AG20443 (cell line): ENCODE measurements at places on chromosomes 12 and 14.

GRCh38 chr12:52306731-52307130 is 14.5 kb downstream of the KRT83 start:
- DNase-seq = no peak

DNA sequence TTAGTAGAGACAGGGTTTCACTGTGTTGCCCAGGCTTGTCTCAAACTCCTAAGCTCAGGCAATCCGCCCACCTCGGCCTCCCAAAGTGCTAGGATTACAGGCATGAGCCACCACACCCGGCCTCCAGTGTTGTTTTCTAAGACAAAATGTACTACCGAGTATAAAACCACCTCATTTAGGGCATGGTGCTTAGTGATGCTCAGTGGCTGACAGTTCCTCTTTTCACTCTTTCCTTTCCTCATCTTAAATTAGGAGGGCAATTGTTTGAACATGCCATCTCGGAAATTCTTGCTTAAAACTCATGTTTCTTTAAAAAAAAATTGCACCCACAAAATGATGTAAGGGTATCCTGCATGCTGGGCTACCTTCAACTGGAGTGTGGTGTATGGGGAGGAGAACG is 89.0 kb downstream of the RFX4 start:
- DNase-seq = no peak

- no peak for DNase-seq
Observed at GRCh38 chr14:69891422-69891821, 12.2 kb downstream of the SMOC1 start.

DNA sequence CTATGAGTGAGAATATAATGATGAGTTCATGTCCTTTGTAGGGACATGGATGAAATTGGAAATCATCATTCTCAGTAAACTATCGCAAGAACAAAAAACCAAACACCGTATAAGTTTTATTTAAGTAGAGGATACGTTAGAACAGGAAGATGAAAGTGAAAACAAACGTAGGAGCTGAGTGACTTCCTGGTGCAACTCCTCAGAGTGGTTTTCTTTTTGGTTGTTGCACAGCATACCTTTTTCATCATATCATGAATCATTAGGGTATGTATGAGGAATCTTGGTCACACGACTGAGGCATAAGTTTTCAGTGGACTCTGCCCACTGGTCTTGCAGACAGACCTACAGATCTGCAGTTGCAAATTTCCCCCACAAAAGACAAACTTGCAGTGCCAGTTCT is 199.0 kb downstream of the LRFN5 start:
- DNase-seq = no peak

DNA sequence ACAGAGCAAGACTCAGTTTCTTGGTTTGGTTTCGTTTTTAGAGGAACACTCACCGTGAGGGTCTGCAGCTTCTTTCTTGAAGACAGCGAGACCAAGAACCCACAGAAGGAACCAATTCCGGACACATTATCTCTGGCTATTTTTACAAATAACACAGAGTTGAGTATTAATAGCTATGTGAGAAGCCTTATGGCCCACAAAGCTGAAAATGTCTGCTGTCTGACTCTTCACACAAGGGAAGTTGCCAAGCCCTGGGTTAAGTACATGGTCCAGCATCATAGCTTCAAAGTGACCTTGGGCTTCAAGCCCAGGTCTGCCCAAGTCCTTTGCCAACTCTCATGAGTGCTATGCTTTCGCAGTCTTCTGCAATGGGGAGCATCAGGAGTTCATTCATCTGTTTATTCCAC is 2.6 kb upstream of the LGMN start:
- no peak for DNase-seq

GRCh38 chr12:91204421-91204820 is 21.8 kb upstream of the DCN start:
- no peak for DNase-seq

- no peak for DNase-seq
Observed at GRCh38 chr14:94561656-94562010, 391 bp downstream of the SERPINA4 start.

DNA sequence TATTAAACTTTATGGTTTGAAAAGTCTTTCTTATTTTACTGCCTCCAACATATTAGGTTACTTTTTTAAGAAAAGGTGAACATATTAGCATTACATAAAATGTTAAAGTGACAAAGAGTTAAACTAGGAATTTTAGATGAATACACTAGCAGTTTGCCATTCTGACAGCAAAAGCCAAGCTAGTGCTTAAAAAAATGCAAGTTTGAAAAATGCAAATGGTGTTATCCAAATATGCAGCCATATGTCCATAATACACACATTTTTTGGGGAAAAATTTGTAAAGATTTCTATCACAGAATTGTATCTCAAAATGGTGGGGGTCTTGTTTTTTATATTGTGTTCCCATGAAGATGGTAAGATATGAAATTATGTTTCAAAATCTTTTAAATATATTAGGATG is 466.1 kb downstream of the FOXG1 start:
- no peak for DNase-seq

DNA sequence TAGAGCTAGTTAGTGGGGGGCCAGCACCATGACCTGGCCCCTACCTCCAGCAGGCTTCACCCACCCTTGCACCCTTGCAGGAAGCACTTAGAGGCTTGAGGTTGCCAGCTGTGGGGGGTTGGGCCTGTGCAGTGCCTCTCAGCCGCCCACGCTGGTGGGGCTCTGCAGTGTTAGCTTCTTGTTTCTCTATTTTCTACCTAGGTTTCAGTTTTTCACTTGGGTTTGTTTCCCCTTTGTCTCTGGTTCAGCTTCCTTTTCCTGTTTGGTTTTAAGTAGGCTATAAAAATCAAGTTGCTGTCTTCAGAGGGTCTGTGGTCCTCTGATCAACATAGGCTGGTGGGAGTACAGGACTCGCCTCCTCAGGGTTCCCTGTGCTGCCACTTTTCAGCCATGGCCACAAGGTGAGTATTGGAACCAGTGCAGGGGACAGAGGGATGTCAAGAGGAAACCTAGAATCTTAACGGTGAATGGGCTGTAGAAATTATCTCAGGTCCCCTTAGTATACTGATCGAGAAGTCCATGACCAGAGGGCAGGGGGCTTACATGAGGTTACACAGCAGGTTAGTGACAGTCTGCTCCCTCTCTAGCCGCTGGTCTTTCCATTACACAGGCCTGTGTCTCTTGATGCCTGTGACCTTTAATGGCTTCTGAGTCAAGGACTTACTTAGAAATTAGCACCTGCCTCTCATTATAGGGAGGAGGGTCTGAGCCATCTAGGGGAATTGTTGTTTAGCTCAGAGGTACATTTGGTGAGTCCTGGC is at the start of gene EVL:
EVL (plus strand) TSS at position 312 of the 761 bp plus-strand sequence; CDS start at position 391, 79 bp downstream.
- DNase-seq = no peak

DNA sequence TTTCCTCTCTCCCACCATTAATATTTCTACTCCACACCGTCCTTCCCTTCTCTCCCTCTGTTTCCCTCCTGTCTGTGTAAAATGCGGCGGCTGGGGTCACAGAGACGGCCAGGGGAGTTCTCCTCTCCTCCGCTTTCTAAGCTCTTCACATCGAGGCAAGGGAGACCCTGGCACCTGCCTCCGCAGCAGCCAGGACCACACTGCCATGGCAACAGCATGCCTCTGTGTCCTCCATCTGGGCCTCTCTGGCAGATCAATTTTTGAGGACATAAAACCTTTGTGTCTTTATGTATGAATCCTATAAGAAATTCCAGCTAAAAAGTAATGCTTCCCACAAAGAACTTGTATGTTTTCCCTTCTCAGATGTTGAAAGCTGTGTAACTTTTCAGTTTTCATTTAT is 41.4 kb downstream of the DYRK4 start:
- no peak for DNase-seq

- no peak for DNase-seq
Observed at GRCh38 chr14:69480136-69480535, 4.4 kb upstream of the PLEKHD1 start.

- peak; percentile 12 for DNase-seq
Observed at GRCh38 chr14:79583738-79584408, 627.4 kb downstream of the DIO2 start.

- peak; percentile 55 for DNase-seq
Observed at GRCh38 chr14:67963960-67964812, 144.6 kb downstream of the RAD51B start.

- DNase-seq = no peak
Observed at GRCh38 chr12:93616584-93617101, 44.2 kb downstream of the SOCS2 start.

DNA sequence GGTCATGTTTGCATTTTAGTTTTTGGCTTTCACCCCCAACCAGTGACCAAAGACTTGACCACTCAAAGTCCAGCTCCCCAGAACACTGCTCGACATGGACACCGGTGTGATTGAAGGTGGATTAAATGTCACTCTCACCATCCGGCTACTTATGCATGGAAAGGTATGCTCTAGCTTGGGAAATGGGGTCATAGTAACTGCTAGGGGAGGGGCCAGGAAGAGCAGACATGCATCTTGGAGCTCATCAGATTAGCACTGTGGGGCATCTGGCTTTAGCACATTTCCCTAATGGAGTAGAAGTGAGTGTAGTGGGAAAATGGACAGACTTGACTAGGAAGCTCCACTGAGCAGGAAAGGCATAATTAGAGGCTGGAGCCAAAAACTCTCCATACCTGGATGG is 2.8 kb downstream of the PCBP2 start:
- DNase-seq = no peak

DNA sequence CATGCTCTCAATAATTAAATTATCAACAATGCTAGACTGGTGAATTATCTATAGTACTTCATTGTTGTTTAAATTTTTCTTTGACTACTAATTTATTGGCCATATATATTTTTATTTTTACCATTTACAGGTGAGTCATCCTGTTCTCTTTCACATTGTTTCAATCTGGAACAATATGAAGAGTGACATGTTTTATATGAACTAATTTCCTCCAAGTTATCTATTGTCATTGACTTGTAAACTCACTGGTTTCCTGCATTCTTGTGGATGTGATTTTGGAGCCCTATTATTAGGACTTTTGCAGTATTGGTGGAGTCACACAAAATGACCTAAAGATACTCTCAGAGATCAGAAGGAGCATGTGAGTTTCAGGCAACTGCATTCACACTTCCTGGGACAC is 297.7 kb downstream of the AEBP2 start:
- no peak for DNase-seq

DNA sequence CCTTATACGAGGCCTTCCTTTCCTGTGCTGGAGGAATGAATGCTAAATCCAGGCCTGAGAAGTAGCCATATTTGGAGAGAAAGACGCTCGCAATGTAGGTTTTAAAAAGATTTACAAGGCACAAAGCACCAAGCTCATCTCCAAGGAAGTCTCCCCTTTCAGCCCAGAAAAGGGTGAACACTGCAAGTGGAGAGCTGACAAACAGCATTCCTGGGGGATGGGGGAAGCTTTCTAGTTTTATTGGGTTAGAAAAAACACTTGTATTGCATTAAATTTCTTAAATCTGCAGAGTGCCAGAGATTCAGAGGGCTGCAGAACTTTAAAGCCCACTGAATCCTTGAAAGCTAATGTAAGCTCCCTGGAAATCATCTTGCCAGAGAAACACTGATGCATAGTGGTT is 34.6 kb downstream of the CCDC60 start:
- no peak for DNase-seq

GRCh38 chr14:92934196-92935085 is 11.5 kb downstream of the CHGA start:
- no peak for DNase-seq

GRCh38 chr12:69046920-69047319 is 113.9 kb upstream of the CPM start:
- no peak for DNase-seq

- DNase-seq = no peak
Observed at GRCh38 chr12:19410211-19410610, 29.1 kb upstream of the AEBP2 start.

DNA sequence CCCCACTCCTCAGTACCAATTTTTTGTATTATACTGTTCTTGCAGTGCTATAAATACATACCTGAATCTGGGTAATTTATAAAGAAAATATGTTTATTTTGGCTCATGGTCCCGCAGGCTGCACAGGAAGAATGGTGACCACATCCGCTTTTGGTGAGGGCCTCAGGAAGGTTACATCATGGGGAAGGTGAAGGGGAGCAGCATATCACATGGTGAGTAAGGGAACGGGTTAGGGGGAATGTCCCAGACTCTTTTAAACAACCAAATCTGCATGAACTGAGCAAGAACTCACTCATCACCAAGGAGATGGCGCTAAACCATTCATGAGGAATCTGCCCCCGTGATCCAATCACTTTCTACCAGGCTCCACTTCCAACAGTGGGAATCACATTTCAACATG is 40.0 kb downstream of the OSBPL8 start:
- DNase-seq = no peak

GRCh38 chr14:60989599-60989998 is 8.6 kb downstream of the SLC38A6 start:
- peak; percentile 61 for DNase-seq

DNA sequence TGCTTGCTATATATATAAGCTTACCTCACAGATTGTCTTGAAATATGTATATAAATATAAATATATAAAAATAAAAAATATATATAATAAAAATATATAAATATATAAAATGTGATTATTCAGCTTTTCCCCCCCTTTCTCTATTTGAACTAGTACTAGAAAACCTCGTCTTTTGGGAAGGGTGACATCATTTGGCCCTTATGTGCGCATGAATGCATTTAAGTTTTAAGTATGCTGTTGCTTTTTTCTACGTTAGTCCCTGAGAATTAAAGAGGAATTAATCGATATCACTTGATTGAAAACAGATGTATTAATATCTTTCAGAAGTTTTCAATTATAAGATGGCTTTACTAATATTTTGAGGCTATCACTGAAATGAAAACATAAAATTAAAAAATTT is 69.9 kb downstream of the RAD51B start:
- no peak for DNase-seq

- DNase-seq = peak; percentile 46
Observed at GRCh38 chr12:127810041-127810440, 456.9 kb upstream of the TMEM132C start.

GRCh38 chr14:30054201-30054600 is 126.6 kb upstream of the PRKD1 start:
- no peak for DNase-seq

DNA sequence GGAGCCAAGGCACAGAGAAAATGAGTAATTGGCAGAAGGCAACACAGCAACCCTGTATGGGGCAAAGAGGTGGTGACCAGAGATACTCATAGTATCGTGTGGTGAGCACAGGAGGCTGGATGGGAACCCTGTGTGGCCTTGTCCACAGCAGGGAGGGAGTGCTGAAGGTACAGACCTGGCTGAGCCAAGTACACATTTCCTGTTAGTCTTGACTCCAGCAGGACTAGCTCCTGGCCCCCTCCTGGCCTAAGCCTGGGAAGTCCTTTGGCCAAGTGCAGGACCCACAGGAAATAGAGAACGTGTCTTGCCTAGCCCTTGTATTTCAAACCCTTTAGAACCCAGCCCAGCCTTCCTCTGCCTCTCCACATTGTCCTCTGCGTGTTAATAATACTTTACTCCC is 289.8 kb upstream of the PWP1 start:
- no peak for DNase-seq

- DNase-seq = no peak
Observed at GRCh38 chr14:79144896-79145295, 974.7 kb downstream of the NRXN3 start.
